Activated CD4-positive, alpha-beta T cell treated with anti-CD3 and anti-CD28 coated beads for 4 hours (primary cell): ENCODE measurements at places on chromosomes 6 and 20.
A peak's percentile ranks its signal among the peaks of the same experiment; 100 is the strongest.

DNA sequence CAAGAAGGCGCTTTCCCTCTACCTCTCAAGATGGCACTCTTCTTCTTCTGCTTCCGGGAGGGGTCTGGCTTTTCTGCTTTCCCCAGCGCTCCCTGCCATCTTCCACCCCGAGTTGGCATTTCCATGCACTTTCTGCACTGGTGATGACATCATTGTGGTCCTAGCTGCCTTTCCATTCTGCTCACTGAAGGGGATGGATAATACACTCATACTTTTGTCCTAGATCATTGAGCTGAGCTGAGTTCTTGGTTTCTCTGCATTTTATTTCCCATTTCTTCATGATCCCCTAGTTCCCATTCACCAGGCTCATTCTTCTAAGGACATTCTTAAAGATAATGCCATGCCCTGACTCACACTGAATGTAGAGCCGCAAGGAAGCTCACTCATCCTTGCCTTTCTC lies 96.7 kb downstream of the EDN1 start:
- DNase-seq, result no peak

GRCh38 chr20:59495894-59496510 lies 108.3 kb upstream of the PHACTR3 start:
- DNase-seq, result peak; percentile 52

GRCh38 chr6:166852451-166852975 lies 103.8 kb downstream of the RNASET2 start:
- no peak for DNase-seq

DNA sequence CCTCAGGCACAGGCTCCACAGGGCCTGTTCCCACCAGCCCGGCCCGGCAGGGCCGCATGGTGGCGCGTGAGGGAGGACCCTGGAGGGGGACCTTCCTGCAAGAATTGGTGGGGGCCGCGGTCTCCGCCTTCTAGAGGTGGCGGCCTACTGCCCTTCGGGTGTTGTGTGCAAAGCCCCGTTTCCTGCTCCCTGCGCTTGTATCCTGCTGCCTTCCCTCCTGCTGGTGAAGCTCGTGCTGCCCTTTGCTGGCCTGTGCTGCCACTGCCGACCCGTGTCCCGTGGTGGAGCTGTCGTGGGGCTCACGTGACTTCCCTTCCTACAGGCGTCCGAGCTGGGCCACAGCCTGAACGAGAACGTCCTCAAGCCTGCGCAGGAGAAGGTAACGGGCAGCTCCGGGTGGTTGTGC lies 8.4 kb upstream of the COL20A1 start:
- DNase-seq, result no peak

- DNase-seq, result no peak
Measured at GRCh38 chr6:18601516-18602020, 214.4 kb downstream of the RNF144B start.

DNA sequence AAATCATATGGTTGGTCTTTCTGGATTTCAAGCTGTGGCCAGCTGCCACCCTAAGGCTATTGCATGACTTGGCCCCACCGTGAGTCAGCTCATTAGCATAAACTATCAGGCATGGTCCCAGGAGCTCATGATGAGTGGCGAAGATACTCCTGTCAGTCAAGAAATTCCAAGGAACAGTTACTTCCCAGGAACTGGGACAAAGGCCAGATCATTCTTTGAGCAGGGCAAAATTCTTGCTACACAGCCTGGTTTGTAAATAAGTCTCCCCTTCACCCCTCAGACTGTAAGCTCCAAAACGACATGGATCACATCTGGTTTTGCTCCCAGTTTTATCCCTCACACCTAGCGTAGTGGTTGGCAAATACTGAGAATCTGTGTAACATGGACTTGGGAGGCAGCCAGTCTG lies 33.0 kb upstream of the KIAA1586 start:
- DNase-seq, result no peak

GRCh38 chr6:111651185-111652034 lies 45.7 kb upstream of the TRAF3IP2 start:
- DNase-seq, result no peak

- DNase-seq, result no peak
Measured at GRCh38 chr20:57582432-57583288, 21.8 kb downstream of the PCK1 start.

DNA sequence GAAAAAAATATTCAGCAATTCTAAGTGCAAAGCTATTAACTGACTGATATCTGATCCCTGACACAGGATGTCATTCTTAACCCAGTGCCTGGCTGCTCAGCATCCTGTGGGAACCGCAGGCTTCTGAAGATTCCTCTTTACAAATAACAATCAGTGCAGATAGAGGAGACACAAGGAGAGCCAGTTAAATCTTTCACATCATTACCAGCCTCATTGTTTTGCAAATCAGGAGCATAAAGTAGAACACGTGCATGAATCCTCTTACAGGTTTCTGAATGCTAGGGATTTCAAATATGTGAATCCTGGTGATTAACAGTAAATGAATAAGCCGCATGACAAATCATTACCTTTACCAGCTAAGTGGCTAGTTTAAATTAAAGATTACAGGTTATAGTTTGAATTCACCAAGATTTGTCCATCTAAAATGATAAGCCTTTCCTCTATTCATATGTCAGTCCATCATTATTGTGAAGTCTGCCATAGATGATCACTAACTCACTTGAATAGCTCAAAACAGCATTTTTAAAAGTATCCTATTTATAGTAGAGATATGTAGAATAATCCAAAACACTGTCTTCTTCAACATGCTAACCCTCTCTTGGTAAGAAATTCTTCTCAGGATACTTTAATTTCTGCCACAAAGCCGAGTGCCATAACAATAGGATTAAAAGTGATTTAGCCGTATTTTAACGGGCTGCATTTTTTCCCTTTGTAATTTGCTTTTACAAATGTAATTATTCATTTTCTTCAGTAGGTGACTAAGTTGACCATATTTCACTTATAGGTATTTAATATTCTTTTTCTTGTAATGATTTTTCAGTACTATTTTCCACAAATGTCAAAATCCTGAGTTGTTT lies 367.3 kb upstream of the EPHA7 start:
- no peak for DNase-seq

DNA sequence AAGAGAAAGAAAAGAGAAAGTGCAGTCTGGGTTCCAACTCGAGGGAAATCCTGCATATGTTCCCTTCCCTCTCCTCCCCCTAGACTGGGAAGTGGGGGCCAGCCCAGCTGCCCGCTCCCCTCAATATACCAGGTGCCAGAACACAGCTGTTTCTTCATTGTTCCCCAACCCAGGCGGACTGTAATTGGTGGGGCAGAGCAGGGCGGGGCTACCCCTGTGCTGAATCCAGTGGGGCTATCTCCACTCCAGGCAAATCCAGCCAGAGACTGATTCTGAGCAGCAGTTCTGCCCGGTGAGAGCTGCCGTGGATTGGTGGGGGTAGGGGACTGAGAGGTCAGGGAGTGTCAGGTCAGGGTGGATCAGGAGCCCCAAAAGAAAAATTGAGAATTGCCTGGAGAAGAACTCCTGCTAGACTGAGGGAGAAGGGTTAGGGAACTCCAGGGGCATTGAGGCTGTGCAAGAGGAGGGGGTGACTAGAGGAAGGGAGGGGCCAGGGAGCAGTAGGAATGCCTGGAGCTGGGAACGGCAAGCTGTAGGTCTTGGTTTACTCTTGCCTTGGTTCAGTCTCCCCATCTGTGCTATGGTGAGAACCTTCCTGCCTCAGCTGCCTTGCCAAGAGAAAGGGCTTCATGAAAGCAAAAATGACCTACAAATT lies at the start of gene MYMX:
TSS of gene MYMX (plus strand) at position 250 of the 655 bp plus-strand sequence. CDS start 546 bp downstream, outside the sequence.
- no peak for DNase-seq

- DNase-seq, result no peak
Measured at GRCh38 chr6:115460913-115461312, 599.8 kb downstream of the FRK start.

GRCh38 chr6:55822815-55823214 lies 52.6 kb downstream of the BMP5 start:
- DNase-seq, result no peak

- no peak for DNase-seq
Measured at GRCh38 chr6:72631480-72631879, 9.6 kb downstream of the KCNQ5 start.

- no peak for DNase-seq
Measured at GRCh38 chr6:167295495-167296292, 4.6 kb downstream of the UNC93A start.

DNA sequence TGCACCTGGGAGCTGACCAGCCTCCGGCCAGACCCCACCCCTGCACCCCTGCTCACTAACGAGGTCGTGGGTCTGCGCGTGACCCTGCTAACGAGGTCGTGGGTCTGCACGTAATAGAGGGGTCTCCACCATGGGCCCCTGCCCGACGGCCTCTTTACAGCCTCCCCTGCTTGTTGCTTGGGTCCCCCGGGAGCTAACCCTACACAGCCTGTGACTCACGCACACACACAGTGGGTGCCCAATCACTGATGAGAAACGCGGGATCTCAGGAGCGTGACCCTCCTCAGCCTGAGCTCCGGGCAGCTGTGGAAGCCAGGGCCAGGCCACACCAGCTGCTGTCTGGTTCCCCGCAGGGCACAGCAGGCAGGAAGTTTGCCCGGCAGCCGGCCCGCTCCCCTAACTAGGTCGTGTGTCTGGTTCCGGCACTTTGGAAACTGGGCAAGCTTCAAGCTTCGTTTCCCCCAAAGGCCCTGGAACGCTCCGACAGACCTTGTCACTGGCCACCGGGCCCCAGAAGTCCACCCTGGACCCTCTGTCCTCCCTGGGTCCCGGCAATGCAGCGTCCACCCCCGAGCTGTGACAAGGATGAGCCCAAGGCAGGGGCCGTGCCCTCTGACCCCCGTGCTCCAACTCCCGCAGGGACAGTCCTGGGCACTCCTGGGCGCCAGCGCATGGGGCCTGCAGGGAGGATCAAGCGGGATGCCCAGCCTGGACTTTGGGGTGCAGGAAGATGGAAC lies 767 bp downstream of the PTK6 start:
- no peak for DNase-seq

DNA sequence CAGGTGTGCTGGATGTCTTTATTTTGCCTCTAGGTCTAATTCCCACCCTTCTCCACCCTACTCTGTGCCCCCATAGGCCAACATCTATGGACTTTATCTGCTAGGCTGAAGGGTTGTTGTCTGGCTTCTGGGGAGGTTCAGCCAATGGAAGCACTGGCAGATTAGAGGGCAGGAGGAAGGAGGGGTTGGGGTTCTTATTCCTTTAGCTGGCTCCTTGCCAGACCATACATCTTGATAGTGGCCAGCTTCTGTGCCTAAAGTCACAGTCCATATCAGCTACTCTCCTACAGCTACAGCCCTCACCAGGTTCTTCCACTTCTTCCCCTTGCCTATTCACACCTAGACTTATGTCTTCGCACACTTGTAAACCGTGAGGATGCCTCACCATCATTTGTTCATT lies 41.1 kb downstream of the ROS1 start:
- DNase-seq, result no peak

DNA sequence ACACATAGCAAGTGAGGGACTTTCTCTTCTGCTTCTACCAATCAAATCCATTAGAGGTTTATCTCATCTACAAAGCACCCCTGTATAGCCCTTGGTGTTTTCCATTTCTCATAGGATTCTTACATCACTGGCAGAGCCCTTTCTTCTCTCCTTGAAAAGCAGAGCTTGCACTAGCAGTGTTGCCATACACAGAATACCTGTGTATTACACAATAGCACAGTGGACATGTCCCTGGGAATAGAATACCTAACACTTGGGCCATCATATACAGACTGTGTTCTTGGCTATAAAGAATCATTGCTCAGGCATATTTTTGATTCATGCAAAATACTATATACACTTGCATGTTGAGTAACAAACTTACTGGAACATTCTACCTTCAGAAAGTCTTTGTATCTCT lies 582.0 kb downstream of the KIF16B start:
- DNase-seq, result no peak

DNA sequence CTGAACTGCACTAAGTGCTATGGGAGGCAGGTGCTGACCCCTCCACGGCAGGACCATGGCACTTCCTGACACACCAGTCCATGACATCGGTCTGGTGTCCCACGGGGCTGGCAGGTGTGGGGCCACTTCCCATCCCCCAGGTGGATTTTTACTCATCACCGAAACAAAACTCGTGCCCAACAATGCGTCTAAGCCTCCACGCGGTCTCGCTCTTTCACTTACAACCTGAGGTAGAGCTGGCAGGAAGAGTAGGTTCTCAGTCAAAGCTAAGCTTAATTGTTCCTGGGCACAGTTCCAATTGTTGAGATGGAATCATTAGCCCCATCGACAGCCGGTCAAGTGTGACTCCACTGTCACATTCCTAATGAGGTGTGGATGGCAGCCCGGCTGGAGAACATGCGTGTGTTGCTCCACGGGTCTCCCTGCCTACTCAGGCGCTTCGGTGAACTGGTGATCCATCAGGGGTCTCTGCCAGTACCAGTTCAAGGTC lies 125.7 kb downstream of the SLC23A2 start:
- no peak for DNase-seq

DNA sequence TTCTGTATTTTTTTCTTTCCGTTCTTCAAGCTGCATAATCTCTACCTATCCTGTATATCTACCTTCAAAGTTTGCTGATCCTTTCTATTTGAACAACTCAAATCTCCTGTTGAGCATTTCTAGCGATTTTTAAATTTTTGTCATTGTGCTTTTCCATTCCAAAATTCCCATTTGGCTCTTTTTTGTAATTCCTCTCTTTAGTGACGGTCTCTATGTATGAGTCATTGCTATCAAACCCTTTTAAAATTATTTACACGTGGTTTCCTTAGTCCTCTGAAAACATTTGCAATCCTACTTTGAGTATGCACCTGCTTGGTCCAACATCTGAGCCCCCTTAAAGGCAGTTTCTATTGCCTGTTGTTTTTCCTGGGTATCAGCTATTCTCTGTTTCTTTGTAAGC lies 100.5 kb upstream of the FOXC1 start:
- DNase-seq, result no peak

GRCh38 chr6:82775361-82775760 lies 290.3 kb downstream of the UBE3D start:
- no peak for DNase-seq
